Dorsolateral prefrontal cortex (tissue), 122 donors: ENCODE measurements at places on chromosomes 12 and 14.

GRCh38 chr12:39692258-39692853 lies 72.8 kb upstream of the ABCD2 start:
- no peak for DNase-seq

DNA sequence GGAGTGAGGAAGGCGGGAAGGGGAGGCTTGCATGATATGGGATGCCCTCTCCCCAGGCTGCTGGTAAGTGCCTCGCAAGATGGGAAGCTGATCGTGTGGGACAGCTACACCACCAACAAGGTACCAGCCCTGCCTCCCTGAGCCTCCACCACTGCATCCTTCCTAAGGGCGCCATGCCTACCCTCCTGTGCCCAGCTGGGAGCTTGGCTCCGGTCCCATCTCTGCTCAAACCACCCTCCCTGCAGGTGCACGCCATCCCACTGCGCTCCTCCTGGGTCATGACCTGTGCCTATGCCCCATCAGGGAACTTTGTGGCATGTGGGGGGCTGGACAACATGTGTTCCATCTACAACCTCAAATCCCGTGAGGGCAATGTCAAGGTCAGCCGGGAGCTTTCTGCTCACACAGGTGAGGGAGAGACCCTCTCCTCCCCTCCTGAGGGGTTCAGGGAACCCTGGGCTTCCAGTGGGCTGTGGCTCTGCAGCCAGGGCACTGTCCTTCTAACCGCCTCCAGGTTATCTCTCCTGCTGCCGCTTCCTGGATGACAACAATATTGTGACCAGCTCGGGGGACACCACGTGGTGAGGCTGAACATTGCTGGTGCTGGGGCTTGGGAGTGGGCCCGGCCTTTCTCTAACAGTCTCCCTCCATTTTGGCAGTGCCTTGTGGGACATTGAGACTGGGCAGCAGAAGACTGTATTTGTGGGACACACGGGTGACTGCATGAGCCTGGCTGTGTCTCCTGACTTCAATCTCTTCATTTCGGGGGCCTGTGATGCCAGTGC lies 2.6 kb downstream of the GNB3 start:
- DNase-seq = no peak

DNA sequence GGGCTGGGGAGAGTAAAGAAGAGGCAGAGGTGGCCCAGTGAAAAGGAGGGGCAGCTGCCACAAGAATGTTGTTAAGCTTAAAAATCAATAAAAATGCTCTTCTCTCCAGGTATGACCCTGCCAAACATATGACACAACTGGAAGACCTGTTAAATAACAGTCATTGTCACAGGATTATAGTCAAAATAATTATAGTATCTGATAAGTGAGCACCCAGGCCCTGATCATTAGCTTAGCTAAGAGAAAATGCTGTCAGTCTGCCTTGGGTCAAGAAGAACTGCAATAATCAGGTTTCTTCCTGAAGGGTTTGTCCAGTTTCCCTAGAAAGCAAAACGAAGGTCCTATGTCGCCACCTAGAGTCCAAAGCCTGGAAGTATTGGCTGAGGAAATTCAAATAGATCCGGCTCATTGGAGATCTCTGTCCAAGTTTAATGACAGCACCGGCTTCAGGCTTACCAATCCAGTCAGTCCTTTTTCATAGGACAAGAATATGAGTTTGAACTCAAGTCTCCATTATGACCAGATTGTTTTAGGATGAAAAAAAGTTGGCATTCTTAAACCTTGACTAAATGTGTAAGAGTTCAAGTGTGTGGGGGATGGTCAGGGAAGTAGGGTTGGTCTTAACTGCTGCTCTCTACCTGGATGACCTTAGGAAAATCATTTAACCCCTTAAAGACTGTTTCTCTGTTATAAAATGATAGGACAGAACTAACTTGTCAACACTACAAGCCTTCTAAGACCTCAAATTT lies 22.5 kb upstream of the NKX2-8 start:
- no peak for DNase-seq

GRCh38 chr14:105083926-105084685 lies 18.9 kb upstream of the GPR132 start:
- no peak for DNase-seq

DNA sequence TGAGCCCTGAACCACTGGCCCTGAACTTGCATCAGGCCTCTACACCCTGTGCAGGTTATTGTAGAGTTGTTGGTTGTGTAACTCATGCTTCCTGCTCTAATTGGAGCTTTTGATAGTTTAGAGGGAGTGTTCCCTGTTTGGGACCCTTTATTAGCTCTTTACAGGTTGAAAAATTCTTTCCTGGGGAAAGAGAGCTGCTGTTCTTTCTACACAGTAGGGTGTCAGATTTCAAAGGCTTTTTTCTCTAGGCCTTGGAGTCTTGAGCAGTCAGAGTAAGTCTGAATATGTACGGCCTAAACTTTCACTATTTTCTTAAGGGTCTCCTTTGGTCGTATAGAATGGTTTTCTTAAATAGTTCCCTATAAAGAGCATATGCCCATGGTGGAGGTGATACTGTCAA lies 60.8 kb upstream of the NEDD1 start:
- DNase-seq = no peak

DNA sequence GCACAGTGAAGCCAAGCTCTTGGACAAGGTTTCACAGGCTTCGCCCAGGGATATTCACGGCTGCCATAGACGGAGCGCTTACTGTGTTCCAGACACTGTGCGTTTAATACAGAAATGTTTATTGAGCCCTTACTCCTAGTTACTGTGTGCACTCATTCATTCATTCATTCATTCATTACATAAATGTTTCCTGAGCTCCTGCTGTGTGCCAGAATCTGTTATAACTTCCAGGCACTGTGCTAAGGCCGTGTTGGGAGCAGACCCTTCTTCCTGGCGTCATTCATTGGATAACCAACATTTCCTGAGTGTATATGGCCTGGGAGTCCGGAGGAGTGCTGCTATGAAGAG lies 760 bp upstream of the MED13L start:
- no peak for DNase-seq

GRCh38 chr14:64218344-64219240 lies 75.6 kb downstream of the ESR2 start:
- DNase-seq = no peak

DNA sequence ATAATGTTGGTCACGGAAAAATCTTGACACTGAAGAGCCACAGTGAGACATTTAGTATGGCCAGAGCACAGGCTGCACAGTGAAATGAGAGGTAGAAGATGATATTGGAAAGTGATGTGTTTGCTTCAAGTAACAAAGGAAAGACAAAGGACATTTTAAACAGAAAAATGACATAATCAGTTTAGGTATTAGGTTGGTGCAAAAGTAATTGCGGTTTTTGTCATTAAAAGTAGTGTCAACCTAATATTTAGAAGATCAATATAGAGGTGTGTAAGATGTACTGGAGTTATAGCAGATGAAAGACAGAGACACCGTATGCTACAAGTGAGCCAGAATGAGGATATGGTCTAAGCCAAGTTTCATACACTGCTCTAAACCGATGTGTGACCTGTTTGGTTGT lies 253.0 kb upstream of the PPFIA2 start:
- DNase-seq = no peak

DNA sequence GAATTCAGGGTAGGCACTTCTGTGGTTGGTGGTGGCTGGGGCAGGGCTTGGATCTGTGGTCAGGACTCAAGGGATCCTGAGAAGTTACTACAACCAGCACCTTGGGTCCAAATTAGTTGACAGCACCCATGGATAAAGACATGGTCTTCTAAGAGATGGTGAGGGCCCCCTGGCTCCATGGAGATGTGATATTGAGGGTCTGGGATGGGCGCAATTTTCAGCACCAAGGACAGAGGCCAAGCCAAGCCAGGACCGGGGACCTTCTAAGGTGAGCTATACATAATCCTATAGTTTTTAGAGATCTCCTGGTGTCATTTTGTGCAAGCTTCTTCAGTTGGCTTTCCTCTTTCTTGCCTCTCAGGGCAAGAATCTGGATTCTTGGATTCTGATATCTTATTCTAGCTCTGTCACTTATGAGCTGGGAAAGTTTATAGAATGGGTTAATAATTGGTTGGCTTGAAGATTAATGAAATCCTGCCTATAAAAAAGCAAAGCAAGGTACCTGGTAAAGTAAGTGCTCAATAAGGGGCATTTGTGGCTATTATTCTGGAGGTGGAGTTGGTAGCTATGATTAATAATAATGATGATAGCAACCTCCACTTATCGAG lies 130.1 kb upstream of the LHX5 start:
- no peak for DNase-seq
